ENCODE measurements at places on chromosomes 7 and 10. TPM values are rescaled to one million over a fixed set of nuclear protein-coding genes. Genes with fewer than 3 reads are reported as not detected.

- no peaks in the 10 kb centered on the region for H3K27me3 ChIP-seq
- H3K36me3 ChIP-seq, result peaks cover 17% of the 10 kb centered on the region
- DNase-seq, result no peak
- H3K4me1 ChIP-seq, result no peaks in the 10 kb centered on the region
- no peak overlapping the region for H3K27ac ChIP-seq
Measured at GRCh38 chr10:42618424-42618823, 19.9 kb downstream of the ZNF33B start.

GRCh38 chr10:25682203-25682851 is 251.7 kb upstream of the MYO3A start:
- H3K4me3 ChIP-seq, result peak overlapping the region; percentile 19
- no peak overlapping the region for H3K27ac ChIP-seq
- no peaks in the 10 kb centered on the region for H3K4me1 ChIP-seq
- DNase-seq, result no peak

- no peaks in the 10 kb centered on the region for H3K36me3 ChIP-seq
- H3K27ac ChIP-seq, result no peak overlapping the region
- peaks cover 33% of the 10 kb centered on the region for H3K4me1 ChIP-seq
- DNase-seq, result no peak
- H3K27me3 ChIP-seq, result peaks cover 2% of the 10 kb centered on the region
- no peak overlapping the region for H3K4me3 ChIP-seq
Measured at GRCh38 chr10:98307916-98308541, 40.0 kb upstream of the LOXL4 start.

GRCh38 chr7:48976253-48976652 is 51.9 kb downstream of the CDC14C start:
- no peaks in the 10 kb centered on the region for H3K4me1 ChIP-seq
- no peaks in the 10 kb centered on the region for H3K27me3 ChIP-seq
- no peak overlapping the region for H3K4me3 ChIP-seq

Gene TCAF2
- 1.9 TPM for total RNA-seq

- H3K4me3 ChIP-seq, result peak overlapping the region; percentile 96
- peak overlapping the region; percentile 89 for H3K27ac ChIP-seq
- DNase-seq, result no peak
- no peaks in the 10 kb centered on the region for H3K27me3 ChIP-seq
- peaks cover 91% of the 10 kb centered on the region for H3K4me1 ChIP-seq
Measured at GRCh38 chr10:112960151-112960681, 10.2 kb downstream of the TCF7L2 start.
